Pons (tissue), 1 donor: ENCODE measurements at places on chromosomes 7 and 10.

DNA sequence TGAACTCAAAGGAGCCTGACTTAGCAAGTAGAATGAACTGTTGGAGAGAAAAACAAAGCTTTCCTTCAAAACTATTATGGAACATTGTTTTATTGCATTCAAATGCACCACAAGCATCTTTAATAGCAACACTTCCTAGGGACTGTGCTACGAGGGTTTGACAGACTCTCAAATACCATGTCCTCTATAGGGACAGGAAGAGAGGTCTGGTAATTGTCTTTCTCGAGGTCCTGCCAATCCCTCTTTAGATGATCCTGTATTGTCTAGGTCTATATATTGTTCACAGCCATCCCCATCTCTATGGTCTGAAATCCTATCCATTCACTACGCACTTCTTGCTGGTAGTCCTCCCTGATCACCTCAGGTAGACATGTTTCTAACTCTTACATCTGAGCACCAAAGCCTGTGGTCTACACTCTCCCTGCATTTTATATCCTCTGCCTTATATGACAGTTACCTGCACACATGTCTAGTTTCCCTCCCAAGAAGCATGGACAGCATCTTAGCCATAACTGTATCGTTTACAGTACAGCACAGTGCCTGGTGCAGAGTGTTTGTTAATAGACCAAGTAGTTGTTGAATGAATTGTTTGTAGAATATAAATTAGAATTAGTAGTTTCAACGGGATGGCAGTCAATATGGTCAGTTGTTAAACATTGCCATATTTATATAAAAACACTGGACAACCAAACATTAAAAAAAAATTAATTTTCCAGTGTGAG, 21.7 kb upstream of the LRRC17 start:
- DNase-seq, result no peak

DNA sequence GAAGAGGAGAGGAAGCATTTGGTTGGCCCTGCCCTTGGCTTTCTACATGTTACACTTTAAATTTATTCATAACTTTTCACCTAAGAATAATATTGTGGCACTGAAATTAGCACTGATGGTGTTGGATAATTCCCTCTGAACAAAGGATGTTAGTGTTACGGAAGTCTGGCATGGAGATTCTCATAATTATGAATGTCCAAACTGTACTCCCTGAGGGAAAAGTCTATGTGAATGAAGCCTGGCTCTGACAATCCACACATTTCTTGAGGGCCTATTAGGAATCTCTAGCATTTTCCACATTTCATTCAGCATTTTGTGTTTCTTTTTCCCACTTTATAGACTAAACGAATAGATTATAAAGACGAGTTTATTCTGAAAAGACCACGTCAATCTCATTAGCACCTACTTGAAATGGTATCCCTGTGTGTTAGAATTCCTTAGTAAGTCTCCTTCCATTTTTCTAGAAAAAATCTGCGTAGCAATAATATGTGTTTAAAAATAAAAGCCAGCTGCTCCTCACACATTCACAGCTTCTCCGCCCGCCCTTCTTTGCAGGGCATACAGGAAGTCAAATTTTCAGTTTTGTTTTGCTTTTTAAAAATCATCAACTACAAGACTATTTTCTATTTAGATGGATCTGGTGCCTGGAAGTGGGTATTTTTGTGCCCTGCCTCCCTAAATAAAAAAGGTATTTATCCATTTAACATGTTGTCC, 131.8 kb upstream of the PALS2 start:
- DNase-seq, result no peak

DNA sequence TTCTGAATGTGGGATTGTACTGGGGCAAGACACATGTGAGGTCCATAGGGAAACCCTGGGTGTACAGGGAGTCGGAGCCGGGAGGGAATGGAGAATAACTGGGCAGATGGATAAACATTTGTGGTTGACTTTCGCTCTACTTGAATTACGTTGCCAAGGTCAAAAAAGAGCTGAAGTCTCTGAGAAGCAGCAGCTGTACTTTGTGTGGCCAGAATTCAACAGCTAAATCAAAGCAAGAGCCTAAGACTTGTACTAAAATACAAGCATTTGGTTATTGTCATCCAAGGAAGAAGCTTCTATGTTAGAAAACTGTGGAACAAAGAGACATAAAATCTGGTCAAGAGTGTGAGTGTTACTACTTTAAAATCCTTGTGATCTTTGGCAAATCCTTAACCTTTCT, 457.2 kb downstream of the ARL4A start:
- no peak for DNase-seq

DNA sequence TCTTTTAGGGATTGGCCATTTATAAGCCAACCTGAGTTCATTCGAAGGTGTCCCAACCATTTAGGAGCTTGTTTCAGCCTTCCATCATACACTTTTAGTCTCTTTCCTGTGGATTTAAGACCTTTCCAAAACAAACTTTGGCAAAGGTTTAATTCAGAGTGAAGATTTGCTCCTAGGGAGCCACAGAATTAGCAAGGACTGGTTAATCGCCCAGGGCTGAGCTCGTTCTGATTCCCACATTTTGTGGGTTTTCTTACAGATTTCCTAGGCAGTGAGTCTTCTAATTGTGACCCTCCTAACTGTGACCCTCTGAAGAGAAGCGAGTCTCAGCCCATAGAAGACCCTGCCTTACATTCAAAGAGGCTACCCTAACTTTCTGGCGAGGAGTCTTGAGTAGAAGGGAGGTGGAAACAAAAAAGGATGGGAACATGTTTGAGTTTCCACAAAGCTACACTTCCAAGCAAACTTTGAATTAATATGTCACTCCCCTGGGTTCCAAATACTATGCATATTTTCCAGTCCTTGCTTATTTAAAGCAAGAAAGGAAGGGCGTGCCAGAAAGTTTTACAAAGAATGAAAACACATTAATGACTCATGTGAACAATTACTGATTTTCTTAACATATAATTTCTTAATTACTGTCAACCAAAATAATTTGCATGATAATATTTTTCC, 118.3 kb downstream of the ARID5B start:
- no peak for DNase-seq

DNA sequence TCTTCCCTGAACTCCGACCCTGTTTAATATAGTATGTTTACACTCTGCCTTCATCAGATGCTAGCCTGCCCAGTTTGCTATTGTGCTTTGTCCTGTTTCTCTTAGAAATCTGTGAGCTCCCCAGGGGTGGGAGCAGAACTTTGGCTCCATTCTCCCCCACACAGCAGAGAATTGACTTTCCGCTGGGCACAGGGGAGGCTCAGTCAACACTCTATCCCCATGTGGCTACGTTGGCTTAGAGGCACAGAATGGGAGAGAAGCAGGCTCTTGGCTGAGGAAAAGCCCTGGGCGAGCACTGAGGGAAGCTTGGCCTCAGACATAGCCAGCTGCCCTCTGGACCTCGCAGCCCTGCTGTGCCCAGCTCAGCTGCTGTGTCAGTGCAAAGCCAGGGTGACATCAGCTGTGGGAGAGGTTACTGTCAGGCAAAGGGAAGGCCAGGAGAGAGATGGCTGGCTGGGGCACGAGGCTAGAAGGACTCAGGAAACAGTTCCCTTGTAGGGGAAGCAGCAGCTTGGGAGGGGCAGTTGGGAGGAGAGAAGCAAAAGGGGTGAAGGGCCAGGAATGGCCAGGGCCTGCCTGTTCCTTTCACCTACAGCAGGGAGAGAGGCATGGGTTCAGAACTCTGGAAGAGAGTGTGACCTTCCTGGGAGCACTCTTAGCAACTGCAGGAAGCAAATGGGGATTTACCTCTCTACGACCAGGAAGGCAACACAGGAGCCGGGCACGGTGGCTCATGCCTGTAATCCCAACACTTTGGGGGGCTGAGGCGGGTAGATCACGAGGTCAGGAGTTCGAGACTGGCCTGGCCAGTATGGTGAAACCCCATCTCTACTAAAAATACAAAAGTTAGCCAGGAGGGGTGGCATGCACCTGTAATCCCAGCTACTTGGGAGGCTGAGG, 5.8 kb upstream of the SCD start:
- DNase-seq, result peak; percentile 93

GRCh38 chr7:48158404-48158803, 12.9 kb upstream of the ABCA13 start:
- no peak for DNase-seq

DNA sequence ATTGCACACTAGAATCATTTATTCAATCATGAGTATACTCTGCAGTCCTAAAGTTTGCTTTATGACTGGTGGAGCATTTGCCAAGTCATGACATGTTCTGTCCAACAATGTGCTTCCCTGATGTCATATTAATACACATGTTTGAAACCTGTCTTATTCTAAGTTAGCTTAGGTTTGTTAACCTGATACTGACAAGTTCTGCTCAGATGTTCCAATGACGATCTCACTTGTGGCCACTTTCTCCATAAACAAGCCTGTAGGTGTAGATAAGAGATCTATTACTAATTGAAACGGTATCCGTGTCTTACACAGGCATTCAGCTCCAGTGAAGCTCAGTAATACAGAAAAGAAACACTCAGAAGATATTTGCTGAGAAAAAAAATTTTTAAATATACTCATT, 64.9 kb downstream of the GPR37 start:
- DNase-seq, result no peak

GRCh38 chr7:109003742-109004141, 434.1 kb downstream of the DNAJB9 start:
- DNase-seq, result no peak

DNA sequence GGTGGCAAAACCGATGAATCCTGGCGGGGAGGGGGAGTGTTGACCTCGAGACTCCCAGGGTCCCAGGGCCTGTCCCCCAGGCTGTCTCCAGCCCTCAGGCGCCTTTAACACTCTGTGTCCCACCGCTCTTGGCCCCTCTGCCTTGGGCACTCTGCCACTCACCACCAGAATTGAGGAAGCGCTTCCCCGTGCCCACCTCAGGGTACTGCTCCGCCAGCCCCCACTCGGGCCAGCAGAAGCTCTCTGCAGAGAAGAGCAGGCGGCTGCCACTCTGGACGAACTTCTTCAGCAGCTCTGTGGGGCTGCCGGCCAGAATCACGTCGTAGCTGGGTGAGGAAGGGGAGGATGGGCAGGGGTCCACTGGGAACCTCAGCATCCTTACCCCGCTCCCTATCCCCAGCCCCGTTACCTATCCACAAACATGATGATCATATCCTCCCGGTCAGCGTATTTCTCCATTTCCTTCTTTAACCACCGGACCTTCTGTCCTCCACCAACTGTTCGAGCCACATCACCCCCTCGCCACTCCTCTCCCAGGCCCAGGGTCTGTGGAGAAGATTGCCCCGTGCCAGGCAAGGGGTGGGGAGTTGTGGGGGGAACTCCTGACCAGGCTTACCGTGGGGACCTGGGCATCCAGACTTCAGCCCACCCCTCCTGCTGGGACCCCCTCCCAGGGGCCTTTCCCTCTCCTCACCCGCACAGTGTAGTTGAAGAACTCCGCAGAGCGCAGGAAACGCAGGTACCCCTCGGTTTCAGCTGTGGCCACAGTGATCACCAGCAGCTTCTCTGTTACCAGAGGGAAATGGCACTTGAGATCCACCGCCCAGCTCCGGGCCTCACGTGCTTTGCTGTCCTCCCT, 1.2 kb downstream of the PLOD3 start:
- DNase-seq, result no peak

- no peak for DNase-seq
These were observed 803 bp downstream of the RAPGEF5 start for GRCh38 chr7:22356010-22356691.

DNA sequence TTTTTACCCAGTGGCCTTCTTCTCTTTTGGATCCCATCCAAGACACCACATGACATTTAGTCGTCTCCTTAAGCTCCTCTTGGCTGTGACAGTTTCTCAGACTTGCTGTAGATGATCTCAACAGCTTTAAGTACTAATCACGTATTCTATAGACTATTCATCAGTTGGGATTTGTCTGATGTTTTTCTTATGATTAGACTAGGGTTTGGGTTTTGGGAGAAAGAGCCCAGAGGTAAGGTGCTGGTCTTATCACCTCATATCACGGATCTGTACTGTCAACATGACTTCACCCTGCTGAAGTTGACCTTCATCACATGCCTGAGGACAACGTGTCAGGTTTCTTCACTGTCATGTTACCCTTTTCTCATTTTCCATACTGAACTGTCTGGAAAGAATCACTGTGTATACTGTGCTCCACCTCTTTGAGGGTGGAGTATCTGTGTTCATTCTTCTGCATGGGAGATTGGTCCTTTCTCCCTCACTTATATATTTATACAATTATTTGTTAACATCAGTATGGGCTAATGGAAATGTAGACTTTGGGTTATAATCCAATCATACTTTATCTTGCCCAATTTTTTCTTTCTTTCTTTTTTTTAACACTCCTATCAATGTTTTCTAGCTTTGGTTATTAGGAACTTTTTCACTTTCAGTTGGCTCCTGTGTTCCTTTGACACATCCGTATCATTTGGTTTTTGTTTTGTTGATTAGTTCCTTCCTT, 6.4 kb upstream of the HKDC1 start:
- no peak for DNase-seq

- DNase-seq, result no peak
These were observed 795.6 kb downstream of the REEP3 start for GRCh38 chr10:64316833-64317232.

DNA sequence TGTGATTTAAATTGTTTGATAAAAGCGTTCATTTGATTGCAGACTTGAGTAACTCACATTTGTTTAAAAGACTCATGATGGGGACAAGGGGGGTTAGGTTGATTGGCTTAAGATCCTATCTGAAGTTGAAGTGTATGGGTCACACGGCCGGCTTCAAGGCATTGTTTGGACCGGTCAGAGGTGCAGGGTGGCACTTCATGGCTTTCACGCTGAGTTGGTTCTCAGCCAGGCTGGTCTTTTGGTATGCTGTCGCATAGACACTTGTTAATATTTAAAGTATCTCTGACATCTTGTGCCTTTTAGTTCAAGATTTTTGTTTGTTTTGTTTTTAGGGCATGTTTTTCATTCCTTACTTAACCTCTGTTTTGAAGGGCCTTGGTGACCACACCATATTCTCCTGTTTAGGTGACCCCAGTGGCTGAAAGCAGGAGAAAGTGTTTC, 58.1 kb downstream of the CCNY start:
- no peak for DNase-seq

DNA sequence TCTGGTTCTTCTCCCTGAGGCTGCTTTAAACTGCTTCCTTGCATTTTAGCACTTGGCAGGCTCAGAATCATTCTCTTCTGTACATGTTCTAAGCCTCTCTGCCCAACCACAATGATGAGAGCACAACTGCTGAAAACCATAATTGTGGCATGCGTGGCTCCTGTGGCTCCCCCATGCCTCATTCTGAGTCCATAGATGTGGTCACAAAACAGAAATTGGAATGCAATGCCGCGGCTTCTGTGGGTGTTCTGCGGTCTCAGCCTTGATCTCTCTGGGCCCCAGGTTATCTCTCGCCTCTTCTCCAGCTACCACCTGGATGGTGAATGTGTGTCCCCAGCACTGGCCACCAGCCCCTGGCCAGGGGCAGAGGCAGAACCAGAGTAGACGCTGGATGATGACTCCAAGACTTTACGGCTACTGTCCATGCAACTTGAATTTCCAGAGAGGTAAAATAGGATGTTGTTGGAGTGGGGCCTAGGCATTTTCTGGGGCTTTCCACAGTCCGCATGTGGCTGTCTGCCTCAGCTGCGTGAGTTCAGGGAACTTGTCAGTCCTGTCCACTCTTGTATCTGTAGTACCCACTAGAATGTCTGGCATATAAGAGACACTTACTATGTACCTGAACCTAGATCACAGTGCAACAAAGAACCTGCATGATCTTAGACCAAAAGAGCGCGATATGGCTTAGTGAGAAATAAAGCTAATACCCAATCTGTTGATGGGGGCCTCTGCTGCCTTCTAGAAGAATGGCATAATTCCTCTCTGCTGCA, 52.4 kb upstream of the ADRB1 start:
- DNase-seq, result no peak
